Activated T-cell treated with anti-CD3 and anti-CD28 coated beads, Interleukin-2, amount 50 U/mL, for 48 hours (primary cell): ENCODE measurements at places on chromosomes 13 and 19.

- no peak for DNase-seq
Observed at GRCh38 chr13:39781381-39781780, 125.9 kb downstream of the COG6 start.

- no peak for DNase-seq
Observed at GRCh38 chr19:5966215-5966614, 11.7 kb downstream of the RANBP3 start.

GRCh38 chr19:38836159-38836982 is 4.8 kb upstream of the ECH1 start:
- no peak for DNase-seq

GRCh38 chr13:74251778-74252519 is 117.7 kb upstream of the KLF12 start:
- DNase-seq, result no peak

GRCh38 chr13:78620936-78621470 is 17.7 kb upstream of the POU4F1 start:
- DNase-seq, result no peak
